Activated CD4-positive, alpha-beta T cell treated with anti-CD3 and anti-CD28 coated beads, Interleukin-2, amount 50 U/mL, for 1 hour (primary cell): ENCODE measurements at places on chromosomes 11 and 22.

DNA sequence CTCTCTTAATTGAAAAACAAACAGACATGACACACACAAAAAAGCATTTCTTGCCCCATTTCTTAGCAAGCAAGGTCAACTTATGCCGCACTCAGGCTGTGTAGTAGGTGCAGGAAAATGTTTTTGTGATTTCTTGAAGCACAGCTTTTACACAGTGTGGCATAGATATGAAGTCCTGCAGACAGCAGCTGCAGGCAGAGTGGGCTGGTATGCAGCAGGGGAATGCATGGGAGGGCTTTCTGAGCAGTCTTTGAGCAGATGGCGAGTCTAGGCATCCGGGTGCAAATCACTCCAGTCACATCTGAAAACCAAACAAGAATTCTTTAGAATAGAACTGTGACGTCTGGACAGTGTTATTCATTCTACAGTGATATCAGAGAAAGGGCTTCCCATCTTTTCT lies 87.5 kb downstream of the BLID start:
- DNase-seq = no peak

DNA sequence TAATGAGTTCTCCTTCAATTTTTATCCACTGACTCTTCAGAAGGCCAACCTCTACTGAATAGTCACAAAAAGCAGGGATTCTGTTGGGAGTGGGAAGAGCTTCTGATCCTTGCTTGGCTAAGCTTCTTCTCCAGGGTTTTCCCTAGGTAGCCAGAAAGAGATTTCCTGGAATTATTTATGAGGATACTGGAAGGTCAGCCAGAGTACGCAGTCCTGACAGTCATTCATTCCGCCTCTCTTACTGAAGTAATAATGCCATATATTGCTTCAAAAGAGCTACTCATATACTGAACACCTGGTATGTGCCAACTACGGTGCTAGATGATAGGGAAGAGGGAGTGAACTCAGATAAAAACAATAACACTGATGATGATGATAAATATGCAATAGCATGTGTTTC lies 116.1 kb downstream of the CCDC34 start:
- DNase-seq = no peak

GRCh38 chr22:49726022-49726681 lies 101.5 kb downstream of the BRD1 start:
- no peak for DNase-seq

DNA sequence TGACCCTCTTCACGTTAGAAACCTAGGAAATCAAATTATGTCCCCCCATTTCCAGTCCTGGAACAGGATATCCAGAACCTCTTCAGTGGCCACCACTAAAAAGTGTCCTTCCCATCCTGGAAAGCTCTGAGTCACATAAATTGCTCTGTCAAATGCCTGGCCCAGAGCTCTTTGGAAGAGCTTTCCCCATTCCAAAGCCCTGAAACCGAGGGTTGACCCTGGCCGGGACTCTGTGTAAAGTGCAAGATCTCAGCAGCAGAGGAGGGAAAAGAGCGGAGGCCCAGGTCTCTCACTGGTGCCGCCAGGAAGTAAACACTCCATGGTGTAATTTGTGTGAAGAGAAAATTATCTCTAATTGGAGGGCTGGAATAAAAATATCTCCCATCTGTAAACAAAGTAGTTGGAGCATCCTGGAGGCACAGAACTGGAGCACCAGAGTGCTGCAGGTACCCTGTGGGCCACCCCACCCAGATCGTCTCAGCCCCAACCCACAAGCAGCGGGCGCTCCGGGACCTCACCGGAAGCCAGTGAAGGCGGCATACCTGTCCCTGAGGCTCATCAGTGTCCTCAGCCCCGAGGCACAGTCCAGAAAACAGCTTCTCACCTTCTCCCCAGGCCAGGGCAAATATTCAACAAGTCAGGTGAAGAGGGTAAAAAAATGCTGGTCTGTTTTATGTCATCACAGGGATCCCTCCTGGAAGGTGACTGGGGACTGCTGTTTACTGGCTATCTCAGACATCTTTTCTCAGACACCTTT lies 4.7 kb upstream of the JAM3 start:
- DNase-seq = no peak

GRCh38 chr11:46378811-46379481 lies 2.5 kb upstream of the MDK start:
- no peak for DNase-seq

DNA sequence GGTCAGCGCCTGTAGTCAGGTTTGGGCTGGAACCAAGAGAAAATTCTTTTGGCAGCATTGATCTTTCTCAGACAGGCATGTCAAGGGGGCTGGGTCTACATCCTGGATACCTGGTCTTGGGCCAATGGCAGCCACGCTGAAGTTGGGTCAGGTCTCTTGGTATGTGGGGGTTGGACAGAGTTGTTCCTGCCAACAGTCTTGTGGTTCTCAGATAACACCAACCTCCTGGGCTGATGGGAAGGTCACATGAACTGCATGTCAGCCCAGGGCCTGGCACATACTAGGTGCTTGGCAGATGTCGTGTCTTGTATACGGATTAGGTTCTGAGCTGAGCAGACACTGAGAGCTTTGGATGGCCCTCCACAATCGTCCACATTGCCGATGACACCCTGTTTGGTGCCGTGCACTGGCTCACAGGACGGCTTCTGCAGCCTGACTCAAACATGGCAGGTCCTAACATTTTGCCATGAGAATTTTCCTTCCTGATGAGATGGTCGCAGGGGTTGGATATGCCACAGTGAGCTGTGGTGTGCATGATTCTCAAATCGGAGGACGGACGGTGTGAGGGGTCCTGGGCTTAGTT lies 42.0 kb downstream of the FBLN1 start:
- no peak for DNase-seq

- DNase-seq = no peak
Observed at GRCh38 chr22:27472975-27473374, 328.6 kb downstream of the MN1 start.

- DNase-seq = no peak
Observed at GRCh38 chr11:76810151-76810853, 27.1 kb downstream of the TSKU start.

GRCh38 chr22:26608129-26608528 lies 9.7 kb downstream of the CRYBB1 start:
- DNase-seq = no peak

DNA sequence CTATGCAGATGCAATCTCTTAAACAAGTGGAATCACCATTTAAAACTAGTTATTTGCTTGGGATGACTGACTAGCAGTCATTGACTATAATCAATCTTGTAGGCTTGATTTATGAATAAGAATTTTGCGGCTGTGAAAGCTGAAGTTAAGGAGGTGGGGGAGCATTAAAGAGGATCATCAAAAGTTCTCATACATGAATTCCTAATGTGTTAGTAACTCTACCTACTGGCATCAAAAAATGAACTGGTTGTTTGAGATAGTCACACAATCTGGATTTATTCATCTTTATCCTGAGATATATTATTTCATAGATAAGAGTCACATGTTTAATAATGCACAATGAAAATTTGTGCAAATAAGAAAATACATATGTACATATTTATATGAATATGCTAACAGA lies 393.6 kb downstream of the LUZP2 start:
- no peak for DNase-seq

GRCh38 chr11:14320020-14320419 lies 39.0 kb downstream of the RRAS2 start:
- DNase-seq = peak; percentile 7

- no peak for DNase-seq
Observed at GRCh38 chr22:40635940-40636379, 559 bp downstream of the MRTFA start.
